ENCODE measurements at places on chromosomes 16 and 17.

DNA sequence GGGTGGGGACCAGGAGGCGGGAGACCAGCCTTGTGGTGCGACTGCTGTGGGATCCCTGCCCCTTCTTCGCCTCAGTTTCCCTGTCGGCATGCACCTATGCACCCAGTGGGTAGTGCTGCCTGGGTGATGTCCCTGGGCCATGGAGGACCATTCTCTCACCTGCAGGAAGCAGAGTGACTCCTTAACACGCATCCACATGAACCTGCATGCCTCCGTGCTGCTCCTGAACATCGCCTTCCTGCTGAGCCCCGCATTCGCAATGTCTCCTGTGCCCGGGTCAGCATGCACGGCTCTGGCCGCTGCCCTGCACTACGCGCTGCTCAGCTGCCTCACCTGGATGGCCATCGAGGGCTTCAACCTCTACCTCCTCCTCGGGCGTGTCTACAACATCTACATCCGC, 25.2 kb downstream of the ADGRG5 start:
- DNase-seq = no peak

DNA sequence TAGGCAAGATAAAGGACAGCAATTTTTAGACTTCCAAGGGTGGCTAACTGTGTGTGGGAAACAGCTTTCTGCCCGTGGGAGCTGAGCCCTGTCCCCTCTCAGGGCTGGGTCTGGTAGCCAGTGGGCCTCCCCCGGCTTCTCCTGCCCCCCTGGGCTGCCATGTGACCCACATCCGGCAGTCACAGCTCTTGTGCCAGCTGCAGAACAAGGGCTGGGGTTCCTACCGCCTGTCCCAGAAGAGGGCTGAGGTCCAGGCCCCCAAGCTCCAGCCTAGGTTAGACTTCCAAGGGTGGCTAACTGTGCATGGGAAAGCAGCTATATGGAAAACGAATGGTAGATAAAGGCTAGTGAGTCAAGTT, 6.1 kb downstream of the GAST start:
- no peak for DNase-seq

GRCh38 chr17:32941419-32942032, 13.6 kb downstream of the TMEM98 start:
- DNase-seq = no peak

DNA sequence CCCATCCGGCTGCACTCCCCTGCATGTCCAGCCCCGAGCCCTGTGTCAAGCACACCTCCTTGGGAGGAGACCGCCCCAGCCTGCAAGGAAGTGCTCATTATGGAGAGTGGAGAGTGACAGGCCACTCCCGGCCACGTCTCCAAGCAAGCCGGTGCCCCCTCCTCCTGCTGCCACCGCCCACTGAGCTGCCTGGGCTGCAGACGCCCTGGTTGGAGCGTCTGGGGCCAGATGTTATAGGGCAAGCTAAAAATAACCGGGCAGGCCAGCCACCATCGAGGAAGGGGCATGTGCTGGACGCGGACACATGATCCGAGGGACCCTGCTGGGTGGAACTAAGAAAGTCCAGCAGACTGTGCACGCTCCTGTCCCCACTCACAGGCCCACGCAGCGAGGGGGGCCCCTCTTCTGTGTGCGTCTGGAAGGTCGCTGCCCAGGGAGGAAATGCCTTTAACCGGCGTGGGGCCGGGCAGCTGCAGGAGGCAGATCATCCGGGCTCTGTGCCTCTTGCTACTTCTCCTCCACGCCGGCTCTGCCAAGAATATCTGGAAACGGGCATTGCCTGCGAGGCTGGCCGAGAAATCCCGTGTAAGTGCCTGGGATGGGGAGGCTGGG, at the start of gene WFDC1:
Gene WFDC1, plus strand, starts transcription at position 348 of the 612 bp plus-strand sequence. Its CDS starts 94 bp downstream, at position 442.
- DNase-seq = no peak

- DNase-seq = peak; percentile 64
Observed at GRCh38 chr17:9151091-9151490, 129.8 kb downstream of the NTN1 start.
